ENCODE measurements at places on chromosomes 4 and X. TPM values are rescaled to one million over a fixed set of nuclear protein-coding genes. Genes with fewer than 3 reads are reported as not detected.

GRCh38 chr4:126202226-126202625 lies 887.5 kb downstream of the FAT4 start:
- H3K36me3 ChIP-seq: peaks cover 1% of the 10 kb centered on the region
- DNase-seq: no peak
- H3K27ac ChIP-seq: no peak overlapping the region
- no peaks in the 10 kb centered on the region for H3K4me1 ChIP-seq
- H3K4me3 ChIP-seq: no peak overlapping the region

- peaks cover 4% of the 10 kb centered on the region for H3K4me1 ChIP-seq
- H3K4me3 ChIP-seq: no peak overlapping the region
- H3K27ac ChIP-seq: no peak overlapping the region
- DNase-seq: no peak
- no peaks in the 10 kb centered on the region for H3K27me3 ChIP-seq
Measured at GRCh38 chr4:108287834-108288413, 119.2 kb upstream of the LEF1 start.

- peaks cover 2% of the 10 kb centered on the region for H3K27me3 ChIP-seq
- no peaks in the 10 kb centered on the region for H3K4me1 ChIP-seq
- no peak overlapping the region for H3K27ac ChIP-seq
- H3K4me3 ChIP-seq: no peak overlapping the region
- no peak for DNase-seq
- no peaks in the 10 kb centered on the region for H3K36me3 ChIP-seq
Measured at GRCh38 chr4:35772291-35772690, 472.0 kb downstream of the ARAP2 start.

DNA sequence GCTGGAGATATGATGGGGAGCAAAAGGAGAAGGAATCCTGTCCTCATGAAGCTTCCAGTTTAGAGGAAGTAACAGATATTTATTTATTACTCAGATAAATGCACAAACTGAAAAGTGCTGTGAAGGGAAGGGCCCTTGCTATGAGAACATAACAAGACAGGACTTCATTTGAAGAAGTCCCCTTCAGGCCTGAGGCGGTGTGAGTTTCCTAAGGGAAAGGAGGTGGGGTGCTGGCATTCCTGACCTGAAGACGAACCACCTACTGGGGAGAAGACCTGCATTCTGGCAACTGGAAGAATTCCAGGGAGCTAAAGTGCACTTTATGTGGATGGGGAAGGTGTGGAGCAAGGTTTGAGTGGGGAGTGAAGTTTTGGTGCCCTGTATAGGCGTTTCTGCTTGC lies 15.9 kb upstream of the SPARCL1 start:
- DNase-seq: no peak
- H3K27me3 ChIP-seq: peaks cover under 1% of the 10 kb centered on the region
- H3K36me3 ChIP-seq: no peaks in the 10 kb centered on the region
- H3K4me1 ChIP-seq: no peaks in the 10 kb centered on the region

DNA sequence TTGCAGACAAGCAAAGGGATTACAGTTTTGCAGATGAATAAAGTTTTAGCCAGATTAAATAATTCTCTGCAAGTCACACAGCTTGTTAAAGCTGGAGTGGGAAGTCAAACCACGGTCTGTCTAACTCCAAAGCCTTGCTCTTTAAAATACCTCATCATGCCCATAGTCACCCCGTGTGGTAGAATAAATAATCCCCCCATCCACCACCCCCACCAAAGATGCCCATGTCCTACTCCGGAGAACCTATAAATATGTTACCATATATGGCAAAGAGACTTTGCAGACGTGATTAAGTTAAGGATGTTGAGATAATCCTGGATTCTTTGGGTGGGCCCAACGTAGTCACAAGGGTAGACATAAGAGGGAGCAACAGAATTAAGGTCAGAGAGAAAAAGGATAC lies 118.7 kb downstream of the BEND2 start:
- peaks cover 7% of the 10 kb centered on the region for H3K4me1 ChIP-seq
- H3K36me3 ChIP-seq: no peaks in the 10 kb centered on the region
- H3K27ac ChIP-seq: no peak overlapping the region

GRCh38 chr4:185600801-185601434 lies 65.6 kb upstream of the PDLIM3 start:
- no peak for DNase-seq
- H3K27me3 ChIP-seq: no peaks in the 10 kb centered on the region
- H3K4me3 ChIP-seq: no peak overlapping the region
- H3K27ac ChIP-seq: no peak overlapping the region
- peaks cover 13% of the 10 kb centered on the region for H3K4me1 ChIP-seq

DNA sequence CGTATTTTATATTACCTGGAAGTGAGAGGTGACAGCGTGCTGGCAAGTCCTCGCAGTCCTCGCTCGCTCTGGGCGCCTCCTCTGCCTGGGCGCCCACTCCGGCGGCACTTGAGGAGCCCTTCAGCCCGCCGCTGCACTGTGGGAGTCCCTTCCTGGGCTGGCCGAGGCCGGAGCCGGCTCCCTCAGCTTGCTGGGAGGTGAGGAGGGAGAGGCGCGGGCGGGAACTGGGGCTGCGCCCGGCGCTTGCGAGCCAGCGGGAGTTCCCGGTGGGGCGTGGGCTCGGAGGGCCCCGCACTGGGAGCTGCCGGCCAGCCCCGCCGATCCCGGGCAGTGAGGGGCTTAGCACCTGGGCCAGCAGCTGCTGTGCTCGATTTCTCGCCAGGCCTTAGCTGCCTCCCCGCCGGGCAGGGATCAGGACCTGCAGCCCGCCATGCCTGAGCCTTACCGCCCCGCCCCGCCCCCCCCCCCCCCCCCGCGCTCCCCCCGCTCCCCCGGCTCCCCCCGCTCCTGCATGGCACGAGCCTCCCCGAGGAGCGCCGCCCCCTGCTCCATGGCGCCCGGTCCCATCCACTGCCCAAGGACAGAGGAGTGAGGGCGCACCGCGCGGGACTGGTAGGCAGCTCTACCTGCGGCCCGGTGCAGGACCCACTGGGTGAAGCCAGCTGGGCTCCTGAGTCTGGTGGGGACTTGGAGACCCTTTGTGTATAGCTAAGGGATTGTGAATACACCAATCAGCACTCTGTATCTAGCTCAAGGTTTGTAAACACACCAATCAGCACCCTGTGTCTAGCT lies 298.9 kb upstream of the MAGEB16 start:
- H3K27ac ChIP-seq: no peak overlapping the region
- DNase-seq: peak; percentile 92

DNA sequence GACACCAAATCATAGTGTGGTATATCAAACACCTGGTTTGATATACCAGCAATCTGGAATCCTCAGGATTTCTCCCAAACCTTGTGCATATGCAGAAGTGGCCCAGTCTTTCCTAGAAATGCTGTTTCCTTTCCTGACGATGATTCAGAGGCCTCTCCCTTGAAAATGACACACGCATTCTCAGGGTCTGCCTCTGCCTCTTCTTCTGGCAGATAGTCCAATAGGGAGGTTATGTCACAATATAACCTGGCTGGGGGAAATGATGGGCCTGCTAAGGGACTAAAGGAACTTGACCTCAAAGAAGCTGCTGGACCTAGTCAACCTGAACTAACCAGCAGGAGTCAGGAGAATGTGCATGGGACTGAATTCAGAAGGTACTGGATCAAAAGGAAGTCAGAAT lies 435.2 kb downstream of the IDS start:
- no peaks in the 10 kb centered on the region for H3K36me3 ChIP-seq
- no peaks in the 10 kb centered on the region for H3K27me3 ChIP-seq
- H3K27ac ChIP-seq: no peak overlapping the region
- H3K4me3 ChIP-seq: no peak overlapping the region
- no peak for DNase-seq

GRCh38 chr4:83490876-83491450 lies 6.1 kb upstream of the ABRAXAS1 start:
- no peak overlapping the region for H3K4me3 ChIP-seq
- no peak overlapping the region for H3K27ac ChIP-seq
- DNase-seq: no peak
- no peaks in the 10 kb centered on the region for H3K36me3 ChIP-seq

DNA sequence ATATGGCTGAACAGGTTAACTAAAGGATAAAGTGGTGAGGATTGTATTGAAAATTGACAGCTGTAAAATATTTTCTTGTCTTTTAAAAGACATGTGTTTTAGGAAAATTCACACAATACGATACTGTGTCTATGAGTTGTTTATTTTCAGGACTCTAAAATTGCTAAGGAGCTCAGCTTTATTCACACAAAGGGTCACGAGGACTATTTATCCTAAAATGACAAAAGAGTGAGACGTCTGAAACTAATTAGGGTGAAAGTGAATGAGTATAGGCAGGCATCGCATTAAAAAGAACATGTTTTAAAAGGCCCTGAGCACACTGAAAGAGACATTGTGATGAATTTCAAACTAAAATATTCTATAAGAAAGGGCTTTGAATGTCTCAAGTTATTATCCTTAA lies 304.7 kb downstream of the SH2D1A start:
- no peak for DNase-seq
- no peak overlapping the region for H3K4me3 ChIP-seq
- H3K27ac ChIP-seq: no peak overlapping the region
- H3K4me1 ChIP-seq: no peaks in the 10 kb centered on the region
- H3K27me3 ChIP-seq: peaks cover 23% of the 10 kb centered on the region

- no peak for DNase-seq
- peaks cover 74% of the 10 kb centered on the region for H3K4me1 ChIP-seq
- peak overlapping the region; percentile 91 for H3K27ac ChIP-seq
- H3K27me3 ChIP-seq: no peaks in the 10 kb centered on the region
- no peaks in the 10 kb centered on the region for H3K36me3 ChIP-seq
Measured at GRCh38 chr4:143381189-143382118, 44.8 kb downstream of the GAB1 start.

DNA sequence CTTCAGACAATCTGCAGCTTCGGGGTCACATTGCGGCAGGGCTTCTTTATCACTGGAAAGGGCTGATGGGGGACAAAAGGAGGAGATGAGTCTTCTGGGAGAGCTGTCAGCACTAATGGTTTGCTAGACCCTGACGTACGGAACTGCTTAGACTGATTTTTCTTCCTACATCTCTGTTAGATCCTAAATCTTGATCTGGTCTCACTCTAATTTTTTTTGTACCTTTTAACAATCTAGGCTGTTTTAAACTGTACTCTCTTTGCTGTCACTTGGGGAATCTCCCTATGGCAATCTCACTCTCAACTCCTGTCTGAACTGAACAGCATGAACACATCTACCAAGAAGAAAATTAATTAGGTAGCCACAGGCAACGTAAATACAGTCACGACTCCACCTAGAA lies 120.1 kb downstream of the SNCA start:
- H3K27ac ChIP-seq: no peak overlapping the region
- no peaks in the 10 kb centered on the region for H3K36me3 ChIP-seq
- DNase-seq: no peak
- H3K4me1 ChIP-seq: peaks cover 12% of the 10 kb centered on the region

DNA sequence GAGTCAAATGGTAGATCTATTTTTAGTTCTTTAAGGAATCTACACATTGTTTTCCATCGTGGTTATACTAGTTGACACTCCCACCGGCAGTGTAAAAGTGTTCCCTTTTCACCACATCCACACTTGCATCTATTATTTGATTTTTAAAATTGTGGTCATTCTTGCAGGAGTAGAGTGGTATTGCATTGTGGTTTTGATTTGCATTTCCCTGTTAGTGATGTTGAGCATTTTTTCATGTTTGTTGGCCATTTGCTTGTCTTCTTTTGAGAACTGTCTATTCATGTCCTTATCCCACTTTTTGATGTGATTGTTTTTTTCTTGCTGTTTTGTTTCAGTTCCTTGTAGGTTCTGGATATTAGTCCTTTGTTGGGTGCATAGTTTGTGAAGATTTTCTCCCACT lies 70.0 kb downstream of the TAB3 start:
- H3K27me3 ChIP-seq: peaks cover 8% of the 10 kb centered on the region
- no peaks in the 10 kb centered on the region for H3K36me3 ChIP-seq
- no peaks in the 10 kb centered on the region for H3K4me1 ChIP-seq
- DNase-seq: no peak
- H3K4me3 ChIP-seq: no peak overlapping the region

- peak; percentile 68 for DNase-seq
- no peaks in the 10 kb centered on the region for H3K4me1 ChIP-seq
- no peaks in the 10 kb centered on the region for H3K36me3 ChIP-seq
- peaks cover 5% of the 10 kb centered on the region for H3K27me3 ChIP-seq
- no peak overlapping the region for H3K4me3 ChIP-seq
Measured at GRCh38 chr4:8741513-8742226, 130.0 kb downstream of the HMX1 start.

DNA sequence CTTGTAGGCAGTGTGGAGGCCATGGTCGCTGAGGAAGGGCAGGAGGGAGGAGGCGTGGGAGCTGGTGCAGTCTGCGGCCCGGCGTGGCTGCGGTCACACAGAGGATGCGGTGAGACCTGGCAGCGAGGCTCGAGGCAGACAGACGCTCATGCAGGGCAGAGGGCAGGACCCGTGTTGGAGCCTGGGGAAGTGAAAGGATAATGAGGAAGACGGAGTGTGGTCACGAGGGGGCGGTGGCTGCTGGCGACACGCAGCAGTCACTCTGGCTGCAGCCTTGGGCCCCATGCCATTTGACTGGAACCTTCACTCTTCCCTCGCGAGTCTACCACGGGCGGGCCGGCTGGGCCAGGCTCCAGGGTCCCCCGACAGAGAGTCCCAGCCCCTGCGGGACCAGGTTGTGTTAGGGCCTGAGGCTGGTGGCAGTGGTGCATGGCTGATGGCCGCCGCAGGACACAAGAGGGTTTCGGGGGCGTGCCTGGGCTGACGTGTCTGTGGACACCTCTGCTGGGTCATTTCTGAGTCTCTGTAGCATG lies 68.8 kb upstream of the HGFAC start:
- H3K4me1 ChIP-seq: peaks cover 54% of the 10 kb centered on the region
- DNase-seq: no peak
- H3K27ac ChIP-seq: no peak overlapping the region
- peaks cover under 1% of the 10 kb centered on the region for H3K36me3 ChIP-seq

DNA sequence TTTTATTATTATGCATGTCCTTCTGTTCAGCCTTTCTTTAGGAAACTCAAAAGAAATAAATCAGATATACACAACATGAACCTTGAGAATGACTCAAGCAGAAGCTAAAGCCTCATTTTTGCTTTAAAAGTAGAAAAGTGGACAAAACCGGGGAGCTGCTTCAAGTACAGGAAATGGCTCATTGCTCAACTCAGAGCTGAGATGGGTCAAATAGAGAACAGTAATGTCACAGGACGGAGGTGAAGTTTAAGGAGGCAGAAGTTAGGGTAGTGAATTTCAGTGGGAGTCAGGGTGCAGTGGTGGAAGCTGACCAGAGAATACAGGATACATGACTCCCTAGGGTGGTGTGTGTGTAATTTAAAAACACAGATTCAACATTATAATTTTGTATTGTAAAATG lies 22.2 kb downstream of the PHKA2 start:
- DNase-seq: no peak
- H3K4me3 ChIP-seq: no peak overlapping the region
- peaks cover 5% of the 10 kb centered on the region for H3K4me1 ChIP-seq
- peak overlapping the region; percentile 63 for H3K27ac ChIP-seq
- no peaks in the 10 kb centered on the region for H3K27me3 ChIP-seq

The CLTRN gene
- not detected for total RNA-seq

The SHISA3 gene
- not detected for total RNA-seq

The SMARCA5 gene
- 55.4 TPM for total RNA-seq

The FAM9C gene
- not detected for total RNA-seq

The TASL gene
- total RNA-seq: not detected

The CSAG1 gene
- total RNA-seq: not detected

The POU4F2 gene
- not detected for total RNA-seq

Measured in chondrocyte (in vitro differentiated cells).